ENCODE measurements at places on chromosomes 7 and 10.

DNA sequence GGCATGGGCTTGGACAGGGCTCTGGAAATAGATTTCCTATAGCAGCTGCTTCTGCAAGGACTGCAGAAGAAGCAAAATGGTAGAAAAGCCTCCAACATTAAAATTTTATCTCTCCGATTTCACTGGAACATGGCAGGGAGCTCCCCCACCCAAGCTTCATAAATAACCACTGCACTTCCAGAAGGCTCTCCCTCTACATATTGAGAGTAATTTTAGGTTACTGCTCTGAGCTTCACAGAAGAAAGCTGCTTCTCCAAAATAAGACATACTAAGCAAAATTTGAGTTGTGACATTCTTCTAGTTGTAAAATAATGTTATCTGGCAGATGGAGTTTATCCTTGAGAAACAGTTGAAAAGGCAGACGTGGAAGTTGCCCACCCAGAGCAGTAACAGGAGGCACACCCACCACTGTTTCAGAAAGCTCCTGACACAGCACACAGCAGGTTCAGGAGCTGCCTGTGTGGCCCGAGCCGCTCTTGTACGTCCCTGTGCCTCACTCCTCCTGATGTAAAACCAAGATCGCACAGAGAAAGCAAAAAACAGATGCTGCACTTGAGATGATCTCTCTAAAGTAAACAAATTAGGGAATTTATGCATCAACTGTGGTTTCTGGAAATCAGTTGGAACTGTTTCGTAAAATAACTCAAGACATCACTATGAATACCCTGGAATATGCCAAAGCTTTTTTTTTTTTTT, 621.0 kb downstream of the PARD3 start:
- DNase-seq: no peak

DNA sequence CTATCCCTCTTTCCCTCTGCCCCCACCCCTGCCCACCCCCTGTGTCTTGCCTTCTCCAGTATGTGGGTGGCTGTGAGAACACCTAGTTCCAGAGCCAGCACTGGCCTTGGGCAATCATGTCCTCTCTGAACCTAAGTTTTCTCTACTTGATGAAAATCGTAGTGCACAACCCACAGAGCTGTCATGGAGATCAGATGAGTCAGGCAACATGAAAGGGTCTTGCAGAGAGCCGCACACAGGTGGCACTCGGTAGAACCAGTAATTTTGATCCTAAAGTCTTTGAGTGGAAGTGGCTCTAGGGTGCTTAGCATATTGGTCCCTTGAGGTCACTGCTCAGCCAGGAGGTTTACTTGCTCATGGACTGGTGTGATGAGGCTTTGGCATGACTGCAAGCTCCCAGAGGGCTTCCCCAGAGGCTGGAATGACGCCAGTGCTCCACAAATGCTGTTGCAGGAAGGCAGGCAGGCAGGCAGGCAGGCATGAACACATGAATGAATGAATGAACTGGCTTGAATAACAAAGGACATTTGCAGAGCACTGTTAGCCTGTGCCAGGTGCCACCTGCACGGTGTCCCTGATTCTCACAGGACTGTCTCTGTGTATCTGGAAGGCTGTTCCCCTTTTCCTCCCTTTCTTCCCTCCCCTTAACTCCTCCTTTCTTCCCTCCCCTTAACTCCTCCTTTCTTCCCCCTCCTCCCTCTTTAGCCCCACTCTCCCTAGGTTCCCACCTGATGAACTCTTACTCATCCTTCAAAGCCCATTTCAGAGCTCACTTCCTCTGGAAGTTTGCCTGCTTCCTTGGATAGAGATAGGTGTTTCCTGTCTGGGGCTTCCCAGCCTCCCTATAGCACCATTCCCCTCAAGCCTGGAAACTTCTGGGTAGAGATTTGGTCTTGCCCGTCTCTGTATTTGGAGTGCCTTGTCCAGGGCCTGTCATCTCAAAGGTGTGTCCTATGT, 27.2 kb upstream of the CTBP2 start:
- DNase-seq: no peak

- peak; percentile 64 for DNase-seq
Measured at GRCh38 chr10:78059906-78060702, 26.4 kb downstream of the RPS24 start.

GRCh38 chr7:106140406-106141173, 28.5 kb upstream of the SYPL1 start:
- no peak for DNase-seq

DNA sequence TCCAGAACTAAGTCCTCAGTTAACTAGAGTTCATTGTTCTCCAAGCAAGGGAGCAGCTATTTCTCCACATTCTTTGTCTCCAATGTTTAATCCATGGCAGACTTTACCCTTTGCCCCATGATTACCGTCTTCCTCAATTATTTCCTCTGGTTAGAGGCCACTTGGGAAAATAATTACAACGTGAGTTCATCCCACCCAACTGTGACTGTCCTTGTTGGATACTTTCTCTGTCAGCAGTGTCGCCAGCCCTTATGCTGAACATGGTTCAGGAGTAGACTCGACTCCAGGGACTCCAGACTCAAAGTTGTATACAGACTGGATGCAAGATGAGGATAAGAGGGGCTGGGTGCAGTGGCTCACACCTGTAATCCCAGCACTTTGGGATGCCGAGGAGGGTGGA, 17.1 kb upstream of the SEPHS1 start:
- no peak for DNase-seq

DNA sequence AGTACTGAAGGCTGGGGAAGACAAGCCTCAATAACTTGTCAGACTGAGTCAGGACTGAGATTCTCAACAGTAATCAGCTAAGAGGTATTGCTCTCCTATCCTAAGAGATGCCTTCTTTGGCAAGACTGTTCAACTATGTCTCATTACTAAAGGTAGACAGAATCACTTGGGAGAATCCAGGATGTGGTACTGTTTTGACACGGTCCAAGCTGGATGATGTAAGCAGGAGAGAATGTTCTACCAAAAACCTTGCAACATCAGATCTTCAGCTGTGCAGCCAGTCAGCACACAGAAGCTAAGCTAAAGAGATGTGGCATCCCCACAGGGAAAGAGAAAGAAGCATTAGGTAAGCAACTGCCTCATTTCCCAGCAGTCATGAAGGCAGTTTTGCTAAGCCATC, 391.4 kb downstream of the NRG3 start:
- DNase-seq: no peak

DNA sequence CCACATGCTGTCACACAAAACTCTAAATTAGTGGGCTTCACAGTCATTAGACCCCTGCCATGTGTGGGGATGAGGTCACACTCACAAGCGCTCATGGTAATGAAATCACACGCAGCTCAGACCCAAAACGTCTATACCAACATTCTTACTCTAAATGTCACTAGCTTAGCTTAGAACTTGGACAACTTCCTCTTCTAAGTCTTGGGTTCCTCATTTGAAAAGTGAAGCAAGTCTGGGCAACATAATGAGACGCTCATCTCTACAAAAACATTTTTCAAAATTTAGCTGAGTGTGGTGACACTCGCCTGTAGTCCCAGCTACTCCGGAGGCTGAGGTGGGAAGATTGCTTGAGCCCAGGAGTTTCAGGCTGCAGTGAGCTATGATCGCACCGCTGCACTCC, 92.7 kb upstream of the MACROH2A2 start:
- DNase-seq: no peak

DNA sequence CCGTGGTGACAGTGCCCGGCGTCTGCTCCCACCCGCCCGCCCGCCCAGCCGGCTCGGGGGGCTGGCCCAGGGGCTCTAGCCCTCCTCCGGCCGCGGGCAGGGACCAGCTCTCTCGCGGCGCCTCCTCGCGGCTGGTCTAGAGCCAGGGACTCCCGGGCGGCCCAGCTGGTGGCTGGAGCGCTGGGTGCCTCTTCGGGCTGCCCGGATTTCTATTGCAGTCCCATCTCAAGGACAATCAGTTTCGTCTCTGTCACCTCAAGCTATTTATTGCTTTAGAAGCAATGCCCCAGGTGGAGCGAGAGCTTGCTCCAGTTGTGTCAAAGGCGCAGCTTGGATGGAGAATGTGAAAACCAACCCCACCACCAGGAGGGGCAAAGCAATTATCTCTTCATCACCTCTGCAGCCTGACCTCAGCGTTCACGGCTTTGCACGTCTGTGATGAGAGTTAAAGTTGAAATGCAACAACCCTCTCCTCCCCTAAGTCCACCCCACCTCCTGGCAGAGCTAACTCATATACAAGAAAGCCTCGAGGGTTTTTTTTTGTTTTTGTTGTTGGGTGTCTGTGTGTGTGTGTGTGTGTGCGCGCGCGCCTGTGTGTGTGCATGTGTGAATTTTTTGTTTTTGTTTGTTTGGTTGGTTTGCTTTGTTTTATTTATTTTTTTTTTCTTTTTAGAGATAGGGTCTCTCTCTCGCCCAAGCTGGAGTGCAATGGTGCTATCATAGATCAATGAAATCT, at the start of gene ITGA8:
TSS of gene ITGA8 (minus strand) at position 24 of the 736 bp plus-strand sequence. CDS start 151 bp downstream, outside the sequence.
- peak; percentile 19 for DNase-seq

DNA sequence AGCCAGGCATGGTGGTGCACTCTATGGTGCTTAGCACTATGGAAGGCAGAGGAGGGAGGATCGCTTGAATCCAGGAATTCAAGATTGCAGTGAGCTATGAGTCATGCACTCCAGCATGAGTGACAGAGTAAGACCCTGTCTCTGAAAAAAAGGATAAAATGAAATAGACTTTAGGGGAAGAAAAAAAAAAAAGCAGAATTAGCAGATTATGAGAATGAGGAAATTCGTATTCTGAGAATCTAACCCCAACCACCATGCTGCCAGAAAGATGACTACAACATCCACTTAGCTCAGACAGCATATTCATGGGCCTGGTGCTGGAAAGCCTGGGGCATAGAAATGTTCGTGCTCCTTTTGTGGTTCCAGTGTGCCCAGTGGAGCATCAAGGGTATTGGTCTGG, 63.3 kb downstream of the TMEM26 start:
- DNase-seq: no peak

GRCh38 chr7:114765331-114766040, 156.4 kb upstream of the MDFIC start:
- DNase-seq: no peak

DNA sequence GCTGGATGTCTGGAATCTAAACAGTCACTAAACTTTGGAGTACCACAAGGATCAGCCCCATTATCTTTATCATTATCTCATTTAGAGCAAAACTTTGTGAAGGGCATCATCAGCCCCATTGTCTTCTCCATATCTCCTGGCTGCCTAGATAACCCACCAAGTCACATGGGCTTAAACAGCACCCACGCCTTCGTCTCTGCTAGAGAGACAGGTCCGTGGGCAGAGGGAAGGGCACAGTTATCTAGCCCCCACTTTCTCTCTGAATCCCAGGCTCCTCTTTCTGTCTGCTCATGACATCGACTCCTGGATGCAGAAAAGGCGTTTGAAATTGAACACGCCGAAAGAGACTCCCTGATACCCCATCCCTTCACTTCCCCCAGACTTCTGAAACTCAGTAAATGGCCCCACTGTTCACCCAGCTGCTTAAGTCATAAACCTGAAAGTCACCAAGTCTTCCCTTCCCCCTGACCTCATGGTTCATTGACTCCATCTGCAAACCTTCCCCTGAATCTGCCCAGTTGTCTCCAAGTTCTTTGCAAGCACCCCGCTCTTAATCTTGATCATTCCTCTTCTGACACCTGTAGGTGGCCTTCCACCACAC, 20.9 kb upstream of the PARD3 start:
- DNase-seq: no peak

GRCh38 chr10:94963901-94964300, 25.4 kb downstream of the CYP2C9 start:
- peak; percentile 5 for DNase-seq

- no peak for DNase-seq
Measured at GRCh38 chr7:81692146-81692905, 77.5 kb downstream of the HGF start.

GRCh38 chr7:92653136-92653535, 62.9 kb upstream of the FAM133B start:
- DNase-seq: no peak

- DNase-seq: peak; percentile 3
Measured at GRCh38 chr10:3192856-3193635, 20.5 kb upstream of the PITRM1 start.

DNA sequence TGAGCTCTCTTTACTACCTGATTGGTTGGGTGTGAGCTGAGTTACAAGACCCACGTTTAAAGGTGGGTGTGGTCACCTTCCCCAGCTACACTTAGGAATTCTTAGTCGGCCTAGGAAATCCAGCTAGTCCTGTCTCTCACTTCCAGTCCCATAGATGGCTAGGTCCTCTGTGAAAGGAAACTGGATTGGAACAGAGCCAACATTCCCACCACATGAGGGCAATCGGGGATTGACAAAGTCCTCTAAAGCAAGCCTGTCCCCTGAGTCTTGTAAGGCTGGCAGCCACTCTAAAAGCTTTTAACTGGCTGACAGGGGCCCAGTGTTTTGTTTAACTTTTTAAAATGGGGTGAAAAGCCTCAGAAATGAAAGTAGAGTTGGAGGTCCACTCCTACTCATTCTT, 15.1 kb upstream of the CROT start:
- no peak for DNase-seq

DNA sequence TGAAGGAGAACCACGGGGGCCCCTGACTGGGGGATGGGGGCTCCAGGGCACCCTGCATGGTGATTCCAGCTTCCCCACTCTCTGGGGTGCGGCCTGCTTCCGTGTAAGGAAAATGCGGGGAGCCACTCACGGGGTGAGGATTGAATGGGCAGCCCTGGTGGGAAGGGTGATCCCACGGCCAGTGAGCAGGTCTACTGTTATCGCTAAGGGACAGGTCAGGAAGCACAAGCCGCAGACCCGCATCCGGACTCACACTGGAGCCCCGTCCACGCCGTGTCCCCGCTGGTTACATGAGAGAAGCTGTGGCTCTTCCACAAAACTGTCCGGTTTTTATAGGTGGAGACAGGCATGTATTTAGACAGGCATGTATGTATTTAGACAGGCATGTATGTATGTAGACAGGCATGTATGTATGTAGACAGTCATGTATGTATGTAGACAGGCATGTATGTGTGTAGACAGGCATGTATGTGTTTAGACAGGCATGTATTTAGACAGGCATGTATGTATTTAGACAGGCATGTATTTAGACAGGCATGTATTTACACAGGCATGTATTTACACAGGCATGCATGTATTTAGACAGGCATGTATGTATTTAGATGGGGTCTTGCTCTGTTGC, 5.7 kb downstream of the PSMG3 start:
- DNase-seq: no peak

GRCh38 chr7:46448478-46448877, 527.4 kb upstream of the IGFBP3 start:
- DNase-seq: no peak

DNA sequence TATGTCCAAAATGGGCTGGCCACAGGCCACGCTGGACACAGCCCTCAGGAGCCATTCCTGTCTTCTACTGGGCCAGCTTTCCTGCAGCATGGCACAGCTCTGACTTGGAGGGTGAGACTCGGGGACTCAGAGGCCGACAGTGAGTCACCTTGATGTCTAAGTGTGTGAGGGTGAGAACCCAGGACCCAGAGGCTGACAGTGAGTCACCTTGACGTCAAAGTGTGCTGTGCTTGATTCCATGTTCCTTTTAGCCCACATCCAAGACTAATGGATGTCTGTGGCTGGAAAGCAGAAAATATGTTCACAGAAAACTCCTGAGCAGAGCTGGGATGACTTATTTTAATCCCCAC, 6.0 kb upstream of the FAM170B start:
- no peak for DNase-seq

- DNase-seq: no peak
Measured at GRCh38 chr10:125026036-125026931, 84.4 kb downstream of the ZRANB1 start.

GRCh38 chr7:82087099-82087498, 317.3 kb upstream of the HGF start:
- no peak for DNase-seq

- no peak for DNase-seq
Measured at GRCh38 chr10:33267708-33268107, 66.8 kb downstream of the NRP1 start.
